ENCODE measurements at places on chromosomes 11 and 22.

DNA sequence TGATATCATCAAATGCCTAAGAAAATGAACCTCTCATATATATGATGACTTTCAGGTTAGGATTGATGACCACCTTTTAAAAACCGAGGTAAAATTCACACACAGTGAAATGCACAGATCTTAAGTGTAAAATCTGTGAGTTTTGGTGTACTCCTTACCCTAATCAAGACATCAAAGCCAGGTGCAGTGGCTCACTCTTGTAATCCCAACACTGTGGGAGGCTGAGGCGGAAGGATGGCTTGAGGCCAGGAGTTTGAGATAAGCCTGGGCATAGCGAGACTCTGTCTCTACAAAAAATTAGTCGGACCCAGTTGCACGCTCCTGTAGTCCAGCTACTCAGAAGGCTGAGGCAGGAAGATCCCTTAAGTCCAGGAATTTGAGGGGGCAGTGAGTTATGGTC, 140.4 kb downstream of the UVRAG start:
- DNase-seq: no peak

DNA sequence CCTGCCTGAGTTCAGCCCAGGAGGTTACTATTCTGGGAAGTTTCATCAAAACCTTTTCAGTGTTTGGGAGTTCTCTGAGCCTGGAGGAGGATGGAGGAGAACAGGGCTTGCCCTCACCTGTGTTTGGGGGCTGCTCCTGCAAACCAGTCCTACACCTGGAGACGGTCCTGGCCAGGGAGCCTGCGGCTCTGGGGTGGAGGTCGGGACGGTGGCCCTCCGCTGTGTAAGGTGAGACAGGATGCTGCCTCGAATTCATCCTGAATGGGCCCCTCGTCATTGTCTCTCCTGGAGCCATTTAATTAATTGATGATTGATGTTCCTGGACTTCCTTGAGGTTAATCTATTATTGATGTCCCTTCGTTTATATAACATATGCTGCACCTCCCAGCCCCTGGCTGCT, 6.3 kb downstream of the DAGLA start:
- DNase-seq: no peak

DNA sequence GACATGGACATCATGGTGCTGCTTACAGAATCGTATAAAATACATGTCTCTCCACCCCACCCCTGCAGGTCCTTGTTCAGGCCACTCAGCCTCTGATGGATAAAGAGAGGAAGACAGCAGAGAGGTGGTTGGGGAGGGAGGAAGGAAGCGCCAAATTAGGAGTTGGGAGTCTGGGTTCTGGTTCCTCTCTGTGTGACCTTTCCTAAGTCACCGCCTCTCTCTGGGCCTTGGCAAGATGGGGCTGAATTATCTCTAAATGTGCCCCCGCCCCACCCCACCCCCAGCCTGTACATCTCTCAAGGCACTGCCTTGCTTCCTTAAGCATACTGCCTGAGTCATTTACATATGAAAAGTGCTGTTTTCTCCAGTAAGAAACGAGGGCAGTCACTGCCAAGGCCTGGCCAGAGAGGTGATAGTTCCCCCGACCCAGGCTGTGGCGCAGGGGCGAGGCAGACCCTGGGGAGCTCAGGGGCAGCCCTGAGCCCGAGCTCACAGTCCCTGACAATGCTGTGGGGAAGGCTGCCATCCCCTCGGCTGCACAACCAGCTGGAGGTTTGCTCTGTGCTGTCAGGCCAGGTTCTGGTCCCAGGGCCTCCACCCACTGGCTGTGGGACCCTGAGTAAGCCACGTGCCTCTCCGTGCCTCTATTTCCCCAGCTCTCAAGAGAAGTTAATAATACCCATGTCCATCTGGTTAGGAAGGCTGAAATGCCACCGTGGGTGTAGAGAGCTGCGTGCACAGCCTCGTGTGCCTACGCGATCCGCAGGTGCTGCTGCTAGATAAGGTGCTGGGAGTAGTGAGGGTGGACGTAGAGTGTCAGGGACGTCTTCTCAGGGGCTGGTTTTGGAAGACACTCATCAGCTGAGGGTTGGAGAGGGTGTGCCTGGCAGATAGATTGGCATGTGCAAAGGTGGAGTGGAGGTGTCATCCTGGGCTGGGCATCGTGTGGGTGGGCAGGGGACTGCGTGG, 55.3 kb downstream of the CACNA1I start:
- DNase-seq: no peak

GRCh38 chr22:36644333-36644757, 59.2 kb downstream of the CACNG2 start:
- peak; percentile 32 for DNase-seq

DNA sequence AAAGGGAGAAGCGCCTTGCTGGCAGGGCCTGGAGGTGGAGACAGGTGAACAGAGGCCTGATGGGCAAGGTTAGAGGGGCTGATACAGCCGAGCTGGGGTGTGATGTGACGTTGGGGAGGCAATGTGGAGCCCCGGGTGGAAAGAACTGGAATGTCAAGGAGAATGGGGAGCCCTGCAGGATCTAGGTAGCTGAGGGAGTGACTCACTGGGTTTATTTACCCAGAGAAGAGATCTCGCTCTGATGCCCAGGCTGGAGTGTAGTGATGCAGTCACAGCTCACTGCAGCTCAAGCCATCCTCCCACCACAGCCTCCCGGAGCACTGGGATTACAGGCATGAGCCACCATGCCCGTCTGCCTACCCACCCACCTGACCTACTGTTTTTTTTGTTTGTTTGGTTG, 1.9 kb upstream of the CYB5R3 start:
- DNase-seq: no peak

- DNase-seq: no peak
Observed at GRCh38 chr11:45390407-45390806, 104.3 kb upstream of the SYT13 start.

GRCh38 chr11:76669901-76670484, 554 bp downstream of the LRRC32 start:
- no peak for DNase-seq

DNA sequence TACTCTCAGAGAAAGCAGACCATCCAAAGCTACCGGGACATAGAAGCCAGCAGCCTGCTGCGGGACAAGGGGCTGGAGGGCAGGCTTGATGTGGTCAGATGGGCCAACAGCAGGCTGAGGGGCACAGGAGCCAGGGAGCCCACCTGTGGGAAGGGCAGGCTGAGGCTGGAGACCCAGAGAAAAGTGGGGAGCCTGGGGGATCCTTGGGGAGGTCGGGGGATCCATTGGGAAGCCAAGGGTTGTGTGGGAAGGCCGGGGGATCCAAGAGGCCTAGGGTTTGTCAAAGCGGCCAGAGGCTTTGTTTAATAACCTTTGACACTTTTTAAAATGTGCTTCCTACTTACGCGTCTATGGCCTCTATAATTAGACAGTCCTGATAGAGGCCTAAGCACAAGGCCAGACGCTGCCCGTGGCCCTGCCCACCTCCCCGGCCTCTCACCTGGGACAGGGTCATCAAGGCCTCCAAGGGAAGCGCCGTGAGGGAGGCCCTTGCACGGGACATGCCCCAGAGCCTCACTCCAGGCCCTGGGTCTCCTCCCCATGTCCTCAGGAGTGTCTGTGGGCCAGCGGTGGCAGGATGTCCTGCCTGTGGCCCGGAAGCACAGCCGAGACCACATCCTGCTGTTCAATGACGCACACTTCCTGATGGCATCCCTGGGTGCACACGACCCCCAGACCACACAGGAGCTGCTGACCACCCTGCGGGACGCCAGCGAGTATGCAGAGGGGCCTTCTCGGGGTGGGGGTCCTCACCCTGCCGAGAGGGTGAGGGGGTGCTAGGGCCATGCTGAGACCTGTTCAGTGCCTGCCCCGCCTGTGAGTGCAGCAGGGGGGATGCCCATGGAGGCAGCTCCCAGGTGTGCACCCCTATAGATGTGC, 8.6 kb upstream of the GTSE1 start:
- DNase-seq: no peak

- no peak for DNase-seq
Observed at GRCh38 chr11:36628765-36629244, 30.8 kb upstream of the RAG2 start.

DNA sequence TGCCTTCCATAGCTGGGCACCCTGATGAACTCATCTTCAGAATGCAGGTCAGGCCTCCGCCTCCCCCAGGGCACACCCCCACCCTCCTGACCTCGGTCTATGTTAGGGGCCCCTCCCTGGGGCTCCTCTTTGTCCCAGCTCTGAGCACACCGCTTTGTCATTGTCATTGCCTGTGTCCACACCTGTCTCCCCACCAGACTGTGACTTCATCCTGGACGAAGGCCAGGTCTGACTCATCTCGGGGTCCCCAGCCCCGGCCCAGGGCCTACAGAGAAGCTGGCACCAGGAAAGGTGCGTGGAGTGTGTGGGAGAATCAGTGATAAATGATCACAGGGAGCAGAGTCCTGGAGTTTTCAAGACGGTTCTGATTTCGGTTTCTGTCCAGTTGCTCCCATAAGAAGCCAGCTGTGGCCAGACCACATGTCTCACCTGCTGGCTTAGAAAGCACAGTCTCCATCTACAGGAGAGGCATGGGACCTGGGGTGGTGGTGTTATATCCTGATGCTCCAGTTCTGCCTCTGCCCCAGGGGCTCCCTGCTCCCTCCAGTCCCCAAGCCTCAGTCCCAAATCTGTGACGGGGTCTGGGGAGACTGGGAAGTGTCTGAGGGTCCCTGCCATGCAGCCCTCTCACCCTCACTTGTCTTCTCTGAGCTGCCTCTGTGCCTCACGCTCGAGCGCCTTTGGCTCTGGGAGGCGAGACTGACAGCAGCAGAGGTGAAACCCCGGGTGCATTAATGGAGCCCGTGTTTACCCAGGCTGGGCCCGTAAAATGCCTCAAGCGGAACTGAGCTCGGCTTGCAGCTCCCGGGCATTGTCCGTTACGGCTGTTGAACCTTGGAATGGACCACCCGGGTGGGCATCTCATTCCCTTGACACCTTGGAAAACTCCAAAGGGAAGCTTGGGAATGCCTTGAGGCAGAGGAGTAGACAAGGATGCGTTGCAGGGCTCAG, 85.5 kb upstream of the WNT11 start:
- peak; percentile 88 for DNase-seq

DNA sequence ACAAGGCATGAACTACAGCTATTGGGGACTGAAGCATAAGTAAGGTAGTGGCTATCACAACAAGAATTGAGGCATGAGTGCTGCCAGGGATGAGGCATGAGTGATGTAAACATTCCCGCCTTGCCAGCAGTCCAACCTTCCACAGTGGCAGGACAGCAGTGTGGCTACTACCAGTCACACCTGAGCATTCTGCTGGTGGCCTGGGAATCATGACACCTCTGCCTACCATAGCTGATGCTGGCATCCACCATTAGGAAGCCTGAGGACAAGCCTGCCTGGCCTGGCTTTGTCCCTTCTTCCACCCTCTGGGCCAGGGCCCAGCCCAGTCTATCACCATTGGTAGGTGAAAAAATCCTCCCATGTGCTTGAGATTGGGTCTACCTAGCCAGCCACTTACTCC, 712.8 kb upstream of the CCDC90B start:
- no peak for DNase-seq

DNA sequence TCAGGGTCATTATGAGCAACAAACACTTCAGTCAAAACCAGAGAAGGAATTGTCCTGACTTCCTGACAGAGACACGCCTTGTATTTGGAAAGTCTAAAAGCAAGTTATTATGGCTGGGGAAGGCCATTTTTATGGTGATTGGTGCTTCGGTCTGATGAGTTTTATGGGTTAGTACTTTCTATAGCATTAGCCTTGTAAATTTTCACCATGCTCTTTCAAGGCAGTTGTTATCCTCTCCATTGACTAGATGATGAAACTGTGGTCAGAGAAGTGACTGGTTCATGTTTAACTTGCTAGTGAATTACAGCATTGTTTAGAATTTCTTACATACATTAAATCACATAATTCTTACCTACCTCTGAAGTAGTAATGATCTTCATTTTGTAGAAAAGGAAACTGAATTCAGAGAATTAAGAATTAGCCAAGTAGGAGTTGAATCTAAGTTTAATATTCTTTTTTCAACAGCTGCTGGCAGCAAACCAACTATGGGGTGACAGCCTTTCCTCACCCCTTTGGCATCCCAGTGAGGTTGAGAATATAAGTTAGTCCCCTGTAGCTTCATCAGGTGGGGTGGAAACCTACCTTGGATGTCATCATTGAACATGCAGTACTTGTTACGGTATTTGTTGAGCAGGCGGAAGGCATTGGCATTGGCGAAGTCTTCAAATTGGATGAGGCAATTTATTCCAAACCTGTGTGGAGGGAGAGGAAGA, 90.0 kb downstream of the CCDC81 start:
- no peak for DNase-seq

GRCh38 chr22:38674888-38675287, 6.9 kb upstream of the TOMM22 start:
- no peak for DNase-seq

DNA sequence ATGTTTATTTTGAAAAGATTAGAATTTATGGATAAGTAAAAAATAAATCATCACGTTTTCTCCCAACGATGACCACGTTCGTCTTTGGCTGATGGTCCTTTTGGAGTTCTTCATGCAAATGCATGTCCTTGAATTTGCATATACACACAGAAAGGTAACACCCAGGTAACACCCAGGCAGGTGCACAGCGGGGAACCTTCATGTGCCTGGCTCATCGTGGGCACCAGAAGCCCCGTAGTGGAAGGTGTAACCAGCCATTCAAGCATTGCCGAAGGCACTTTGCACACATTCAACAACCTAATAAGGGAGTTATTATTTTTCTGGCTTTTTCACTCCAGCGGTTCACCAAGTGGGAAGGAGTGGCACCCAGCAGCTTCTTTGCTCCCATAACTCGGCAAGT, 404.6 kb downstream of the TBC1D22A start:
- no peak for DNase-seq

DNA sequence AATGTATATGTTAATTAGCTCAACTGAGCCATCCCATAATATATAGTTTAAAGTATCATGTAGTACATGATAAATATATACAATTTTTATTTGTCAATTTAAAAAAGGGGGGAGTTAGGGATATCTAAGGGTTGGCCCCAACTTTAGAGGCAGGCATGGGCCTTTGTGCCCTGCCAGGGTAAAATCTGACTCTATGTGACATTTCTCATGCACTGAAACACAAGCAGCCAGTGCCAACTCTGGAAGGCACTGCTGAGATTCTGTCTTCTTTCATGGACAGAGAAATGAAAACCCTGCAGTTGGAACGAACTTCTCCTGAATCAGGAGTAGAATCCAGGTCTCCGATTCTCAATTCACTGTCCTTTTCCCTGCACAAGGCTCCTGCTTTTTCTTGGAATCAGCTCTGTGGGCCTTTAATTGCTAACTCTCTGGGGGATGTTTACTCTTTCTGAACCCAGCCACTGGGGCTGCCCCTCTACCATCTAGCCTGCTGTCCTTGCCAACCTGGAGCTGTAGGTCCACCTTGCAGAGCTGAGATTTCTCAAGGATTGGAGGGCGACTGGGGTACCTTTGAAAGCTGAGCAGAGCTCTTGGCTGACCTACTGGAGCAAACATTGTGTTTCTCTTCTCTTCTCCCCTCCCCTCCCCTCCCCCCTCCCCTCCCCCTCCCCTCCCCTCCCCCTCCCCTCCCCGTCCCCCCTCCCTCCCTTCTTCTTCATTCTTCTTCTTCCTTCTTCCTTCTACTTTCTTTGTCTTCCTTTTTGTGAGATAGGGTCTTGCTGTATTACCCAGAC, 26.7 kb downstream of the SLC5A1 start:
- DNase-seq: no peak
